Central memory CD4-positive, alpha-beta T cell (primary cell): ENCODE measurements at places on chromosomes 4 and X.

- DNase-seq: no peak
These were observed 1.4 kb upstream of the C4orf50 start for GRCh38 chr4:6019316-6020263.

DNA sequence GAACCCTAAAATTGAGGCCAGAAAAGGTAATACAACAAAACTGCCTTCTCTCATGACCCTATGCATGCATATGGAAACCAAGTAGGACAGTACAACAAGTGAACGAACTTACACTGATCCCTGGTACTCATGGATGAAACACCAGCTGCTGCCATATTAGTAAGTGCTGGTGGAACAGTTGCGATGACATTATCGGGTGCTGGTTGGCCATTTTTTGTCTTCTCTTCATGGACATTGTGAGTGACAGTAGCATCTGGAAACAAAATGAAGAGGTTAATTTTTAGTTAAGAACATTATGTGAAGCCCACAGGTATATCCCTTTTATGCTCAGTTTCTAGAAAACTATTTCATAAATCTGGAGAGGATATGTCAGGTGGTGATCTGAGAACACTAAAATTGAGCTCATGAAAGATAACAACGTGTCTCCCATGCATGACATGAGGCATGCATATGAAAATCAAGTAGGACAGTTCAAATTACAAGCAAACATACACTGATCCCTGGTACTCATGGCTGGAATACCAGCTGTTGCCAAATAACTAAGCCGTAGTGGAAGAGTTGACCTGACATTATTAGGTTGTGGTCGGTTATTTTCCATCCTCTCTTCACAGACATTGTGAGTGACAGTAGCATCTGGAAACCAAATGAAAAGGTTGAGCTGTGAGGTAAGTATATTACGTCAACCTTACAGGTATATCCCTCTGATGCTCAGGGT lies 74.2 kb upstream of the CT45A1 start:
- no peak for DNase-seq

GRCh38 chrX:6694977-6695376 lies 160.1 kb upstream of the VCX3A start:
- DNase-seq: no peak

DNA sequence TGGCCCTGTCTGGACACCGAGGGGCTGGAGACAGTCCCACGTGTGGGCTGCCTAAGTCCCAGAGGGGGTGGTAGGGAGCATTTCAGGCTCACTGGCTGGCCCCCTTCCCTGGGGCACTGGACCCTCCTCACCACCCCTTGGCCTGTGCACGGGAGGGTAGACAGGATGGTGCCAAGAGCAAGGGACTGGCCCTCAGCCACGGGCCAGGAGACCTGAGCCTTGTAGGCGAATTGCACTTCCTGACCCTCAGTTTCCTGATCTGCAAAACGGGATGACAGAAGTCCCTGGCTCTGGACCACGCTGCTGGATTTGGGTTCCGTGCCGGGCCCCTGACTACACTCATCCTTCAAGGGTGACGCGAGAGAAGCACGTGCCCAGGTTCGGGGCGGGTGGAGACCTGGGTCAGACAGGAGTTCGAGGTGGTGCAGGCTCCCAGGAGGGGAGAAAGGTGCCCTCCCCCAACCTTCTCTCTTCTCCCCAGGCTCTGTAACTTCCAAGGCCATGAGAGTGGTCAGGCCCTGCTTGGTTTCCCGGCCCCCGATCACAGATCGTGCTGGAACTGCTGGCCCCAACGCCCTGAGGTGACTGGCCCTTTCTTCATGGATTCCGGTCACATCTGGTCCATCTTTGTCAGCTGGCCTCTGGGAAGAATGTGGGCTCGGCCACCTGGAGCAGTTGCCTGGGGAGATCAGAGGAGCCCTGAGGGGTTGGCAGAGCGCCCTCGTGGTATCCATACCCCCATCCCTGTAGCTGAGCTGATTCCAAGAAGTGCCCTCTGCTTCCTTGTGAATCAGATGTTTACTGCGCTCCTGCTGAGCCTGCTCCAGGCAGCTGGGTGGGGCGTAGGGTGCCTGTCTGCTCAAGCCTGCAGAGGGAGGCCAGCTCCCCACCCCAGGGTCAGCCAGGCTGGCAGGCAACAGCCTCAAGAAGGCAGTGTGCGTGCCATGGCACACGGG lies 3.3 kb downstream of the SH3BP2 start:
- DNase-seq: no peak

DNA sequence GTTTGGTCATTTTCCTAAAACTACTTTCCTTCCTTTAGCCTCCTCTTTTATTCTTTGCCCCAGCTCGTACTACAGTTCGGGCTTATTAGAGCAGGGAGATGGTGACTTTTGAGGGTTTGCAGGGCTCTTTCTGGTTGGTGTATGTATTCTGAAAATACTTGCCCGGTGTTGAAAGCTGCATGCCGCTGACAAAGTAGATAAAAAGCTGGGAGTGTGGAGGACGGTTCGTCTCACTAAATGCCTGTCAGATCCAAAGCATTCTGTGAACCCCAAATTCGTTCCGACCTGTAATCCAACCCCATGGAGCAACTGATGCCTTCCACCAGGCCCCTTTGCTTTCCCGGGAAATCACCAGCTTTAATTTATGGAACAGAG lies 19.2 kb downstream of the TRIM2 start:
- DNase-seq: no peak

DNA sequence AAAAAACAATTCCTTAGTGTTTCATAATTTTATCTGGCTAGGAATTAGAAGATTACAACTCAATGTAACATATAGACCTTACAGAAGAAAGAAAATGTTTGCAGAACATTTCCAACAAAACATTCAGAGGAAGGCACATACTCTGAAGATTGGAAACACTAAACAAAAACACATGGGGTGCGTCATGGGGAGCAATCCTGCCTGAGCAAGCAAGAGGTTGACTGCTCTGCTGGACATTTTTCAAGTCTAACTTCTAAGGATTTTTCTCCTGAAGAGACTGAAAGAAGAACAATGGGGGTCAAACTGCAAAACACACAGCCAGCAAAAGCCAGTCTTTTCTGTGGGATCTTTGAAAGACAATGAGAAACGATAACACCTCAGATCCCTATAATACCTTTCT lies 182.8 kb downstream of the GUCY2F start:
- DNase-seq: no peak

- DNase-seq: no peak
These were observed 340.7 kb downstream of the RAB28 start for GRCh38 chr4:13143222-13144070.

DNA sequence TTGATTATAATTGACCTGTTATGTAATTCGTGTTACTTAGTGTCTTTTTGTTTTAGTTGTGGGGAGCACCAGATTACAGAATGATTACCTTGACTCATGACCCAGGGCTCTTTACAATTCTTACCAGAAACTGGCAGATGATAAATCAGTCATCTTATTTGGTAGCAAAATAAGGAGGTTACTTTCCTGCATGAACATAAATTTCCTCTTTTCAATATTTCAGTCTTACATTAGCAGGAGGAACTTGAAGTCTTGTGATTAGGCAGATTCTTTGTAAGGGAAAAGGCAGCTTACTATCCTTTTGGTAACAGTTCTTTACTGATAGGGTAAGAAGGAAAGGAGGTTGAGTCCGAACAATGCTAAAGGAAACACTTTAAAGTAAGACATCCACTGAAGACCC lies 26.0 kb upstream of the SLC25A5 start:
- DNase-seq: no peak

- no peak for DNase-seq
These were observed 48.0 kb upstream of the STARD8 start for GRCh38 chrX:68599256-68600152.
